ENCODE measurements at places on chromosomes 7 and 10.

DNA sequence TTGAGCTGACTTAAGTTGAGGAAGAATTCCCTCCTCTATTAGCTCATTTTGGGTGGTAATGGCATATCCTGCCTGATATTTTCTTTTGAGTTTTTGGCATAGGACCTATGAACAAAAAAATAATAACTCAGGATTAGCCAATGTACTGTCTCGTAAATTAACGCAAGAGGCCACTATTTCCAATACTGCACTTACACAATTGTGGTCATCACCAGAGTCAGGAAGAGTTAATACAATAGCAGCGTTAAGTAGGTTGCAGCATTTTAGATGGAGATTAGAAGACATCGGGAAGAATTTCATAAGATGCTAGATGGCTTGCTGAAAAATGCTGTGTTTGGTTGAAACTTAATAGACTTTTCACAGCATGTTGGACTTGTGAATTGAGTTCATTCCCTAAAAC lies 36.4 kb downstream of the ANTXRL start:
- DNase-seq, result no peak

DNA sequence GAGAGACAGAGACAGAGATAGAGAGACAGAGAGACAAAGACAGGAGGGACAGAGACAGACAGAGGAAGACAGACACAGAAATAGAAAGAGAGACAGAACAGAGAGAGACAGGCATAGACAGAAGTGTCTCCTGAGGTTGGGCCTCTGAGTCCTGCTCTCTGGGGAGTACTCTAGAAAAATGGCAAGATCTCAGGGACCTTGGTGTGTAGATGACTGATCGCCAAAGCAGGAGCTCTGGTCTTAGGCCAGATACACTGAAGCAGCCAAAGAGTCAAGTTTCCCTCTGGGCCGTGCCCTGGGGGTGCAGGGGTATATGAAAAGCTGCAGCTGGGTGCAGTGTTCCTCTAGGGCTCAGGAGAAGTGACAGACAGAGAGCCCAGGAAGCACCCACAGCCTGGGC lies 176.6 kb upstream of the TNS3 start:
- DNase-seq, result no peak

DNA sequence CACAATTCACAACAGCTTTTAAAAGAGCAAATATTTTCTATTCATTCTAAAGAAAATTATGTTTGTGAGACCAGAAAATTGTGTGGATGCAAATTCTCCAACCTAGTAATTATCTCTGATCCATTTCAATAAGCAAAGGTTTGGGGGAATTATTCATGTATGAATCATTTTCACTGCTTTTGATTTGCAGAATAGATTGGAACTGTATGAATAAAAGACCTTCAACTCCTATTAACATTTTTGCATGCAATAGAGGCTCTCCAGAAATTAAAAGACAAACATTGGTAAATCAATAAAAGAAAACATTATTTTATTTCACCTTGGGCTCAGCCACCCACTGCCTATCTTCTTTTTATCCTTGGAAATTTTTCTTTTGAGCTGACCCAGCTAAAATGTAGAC lies 43.5 kb downstream of the FEZF1 start:
- DNase-seq, result no peak

- DNase-seq, result no peak
These were observed 313.0 kb upstream of the NPVF start for GRCh38 chr7:25541094-25541821.

DNA sequence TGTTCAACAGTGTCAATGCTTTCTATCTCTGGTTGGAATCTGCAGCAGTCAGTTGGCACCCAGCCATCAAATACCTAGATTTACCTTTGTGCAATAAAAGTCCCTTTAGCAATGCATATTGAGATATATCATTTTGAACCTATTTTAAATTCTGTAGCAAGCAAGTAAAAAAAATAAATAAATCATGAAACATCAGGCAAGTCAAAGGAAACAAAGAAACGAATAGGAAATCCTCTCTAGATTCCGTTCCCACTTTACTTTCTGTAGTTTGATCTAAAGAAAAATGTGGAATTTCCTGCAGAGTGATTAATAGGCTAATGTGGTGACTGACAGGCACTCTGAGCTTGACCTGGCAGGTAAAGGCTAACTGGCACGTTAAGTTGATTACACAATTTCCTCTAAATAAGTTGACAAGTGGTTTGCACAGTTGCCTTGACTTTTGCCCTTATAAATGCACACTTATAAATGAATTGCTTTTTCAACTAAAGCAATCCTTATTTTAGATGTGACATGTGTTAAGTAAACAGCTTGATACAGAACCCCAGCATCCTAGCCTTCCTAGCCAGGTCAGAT lies 208.1 kb upstream of the TCF7L2 start:
- no peak for DNase-seq

DNA sequence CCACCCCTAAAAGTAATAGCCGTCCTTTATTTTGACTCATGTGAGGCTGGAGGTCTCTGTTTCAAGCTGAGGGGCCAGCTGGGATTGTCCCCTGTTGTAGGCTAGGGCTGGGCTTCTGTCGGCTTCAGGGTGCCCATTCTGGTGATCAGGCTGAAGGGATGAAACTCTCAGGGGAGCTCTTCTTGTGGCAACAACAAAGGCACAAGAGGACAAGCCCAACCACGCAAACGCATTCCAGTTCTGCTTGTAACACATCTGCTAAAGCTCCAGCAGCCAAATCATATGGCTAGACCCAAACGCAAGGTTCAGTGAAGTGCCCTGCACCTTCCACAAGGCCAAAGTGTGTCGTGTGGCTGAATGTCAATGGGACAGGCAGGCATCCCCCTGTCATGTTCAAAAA lies 405.7 kb downstream of the INHBA start:
- no peak for DNase-seq

- DNase-seq, result no peak
These were observed 1.4 kb upstream of the SLC25A28 start for GRCh38 chr10:99621454-99622251.

GRCh38 chr10:90912174-90912573 lies 8.7 kb downstream of the ANKRD1 start:
- DNase-seq, result no peak

GRCh38 chr10:73848821-73849489 lies 25.4 kb downstream of the CAMK2G start:
- peak; percentile 88 for DNase-seq

DNA sequence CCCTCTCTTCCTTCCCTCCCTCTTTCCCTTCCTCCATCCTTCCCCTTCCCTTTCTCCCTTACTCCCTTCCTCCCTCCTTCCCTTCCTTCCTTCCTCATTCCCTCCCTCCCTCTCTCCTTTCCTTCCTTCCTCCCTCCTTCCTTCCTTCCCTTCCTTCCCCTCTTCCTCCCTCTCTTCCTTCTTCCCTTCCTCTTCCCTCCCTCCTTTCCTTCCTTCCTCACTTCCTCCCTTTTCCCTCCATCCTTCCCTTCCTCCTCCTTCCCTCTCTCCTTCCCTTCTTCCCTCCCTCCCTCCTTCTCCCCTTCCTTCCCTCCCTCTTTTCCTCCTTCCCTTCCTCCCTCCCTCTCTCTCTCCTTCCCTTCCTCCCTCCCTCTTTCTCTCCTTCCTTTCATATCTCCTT lies 12.7 kb upstream of the SLC18A2 start:
- no peak for DNase-seq

- no peak for DNase-seq
These were observed 39.3 kb downstream of the CAMK1D start for GRCh38 chr10:12388671-12389070.

GRCh38 chr7:85510287-85510686 lies 323.4 kb upstream of the SEMA3D start:
- DNase-seq, result no peak

DNA sequence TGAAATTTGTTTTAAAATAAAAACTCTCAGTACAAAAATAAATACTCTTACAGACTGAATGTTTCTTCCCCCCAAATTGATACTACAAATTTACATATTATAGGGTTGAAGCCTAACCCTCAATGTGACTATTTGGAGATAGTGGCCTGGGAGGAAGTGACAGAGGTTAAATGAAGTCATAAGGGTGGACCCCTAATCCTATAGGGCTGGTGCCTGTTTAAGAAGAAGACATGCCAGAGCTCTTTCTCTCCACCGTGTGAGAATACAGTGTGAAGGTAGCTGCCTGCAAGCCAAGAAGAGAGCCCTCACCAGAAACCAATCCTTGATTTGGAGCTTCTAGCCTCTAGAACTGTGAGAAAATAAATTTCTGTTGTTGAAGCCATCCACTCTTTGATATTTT lies 67.6 kb downstream of the MCU start:
- DNase-seq, result no peak

GRCh38 chr10:5581670-5582566 lies 57.2 kb downstream of the CALML3 start:
- DNase-seq, result no peak

DNA sequence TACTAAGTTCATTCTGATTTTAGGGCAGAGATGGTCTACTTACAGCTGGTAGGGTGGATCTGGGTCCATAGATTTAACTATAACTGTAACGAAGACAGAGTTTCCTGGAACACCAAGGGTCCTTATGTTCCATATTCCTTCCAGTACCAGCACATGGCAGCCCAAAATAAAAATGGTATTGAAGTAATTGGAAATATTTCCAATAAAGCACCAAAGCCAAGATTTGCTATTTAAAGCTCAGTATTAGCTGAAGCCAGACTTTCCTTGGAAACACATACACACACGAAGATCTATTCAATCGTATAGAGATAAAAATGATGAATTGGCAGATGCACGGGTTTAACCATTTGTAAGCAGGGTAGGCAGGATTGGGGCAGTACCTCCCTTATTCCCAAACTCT lies 289.1 kb upstream of the SORCS1 start:
- DNase-seq, result no peak

Measured in HTR-8/SVneo (cell line).